ENCODE measurements at places on chromosomes 7 and 10.

DNA sequence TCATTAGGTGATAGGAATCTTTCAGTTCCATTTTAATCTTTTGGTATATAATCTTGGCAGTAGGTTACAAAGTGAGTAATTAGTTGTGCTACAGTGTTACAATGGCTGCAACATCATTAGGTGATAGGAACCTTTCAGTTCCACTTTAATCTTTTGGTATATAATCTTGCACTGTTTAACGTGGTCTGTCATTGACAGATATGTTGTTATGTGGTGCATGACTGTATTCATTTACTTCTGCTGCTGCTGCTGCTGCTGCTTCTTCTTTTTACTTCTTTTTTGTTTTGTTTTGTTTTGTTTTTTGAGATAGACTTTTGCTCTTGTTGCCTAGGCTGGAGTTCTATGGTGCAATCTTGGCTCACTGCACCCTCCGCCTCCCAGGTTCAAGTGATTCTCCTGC is 28.6 kb downstream of the ST7 start:
- no peak for DNase-seq

DNA sequence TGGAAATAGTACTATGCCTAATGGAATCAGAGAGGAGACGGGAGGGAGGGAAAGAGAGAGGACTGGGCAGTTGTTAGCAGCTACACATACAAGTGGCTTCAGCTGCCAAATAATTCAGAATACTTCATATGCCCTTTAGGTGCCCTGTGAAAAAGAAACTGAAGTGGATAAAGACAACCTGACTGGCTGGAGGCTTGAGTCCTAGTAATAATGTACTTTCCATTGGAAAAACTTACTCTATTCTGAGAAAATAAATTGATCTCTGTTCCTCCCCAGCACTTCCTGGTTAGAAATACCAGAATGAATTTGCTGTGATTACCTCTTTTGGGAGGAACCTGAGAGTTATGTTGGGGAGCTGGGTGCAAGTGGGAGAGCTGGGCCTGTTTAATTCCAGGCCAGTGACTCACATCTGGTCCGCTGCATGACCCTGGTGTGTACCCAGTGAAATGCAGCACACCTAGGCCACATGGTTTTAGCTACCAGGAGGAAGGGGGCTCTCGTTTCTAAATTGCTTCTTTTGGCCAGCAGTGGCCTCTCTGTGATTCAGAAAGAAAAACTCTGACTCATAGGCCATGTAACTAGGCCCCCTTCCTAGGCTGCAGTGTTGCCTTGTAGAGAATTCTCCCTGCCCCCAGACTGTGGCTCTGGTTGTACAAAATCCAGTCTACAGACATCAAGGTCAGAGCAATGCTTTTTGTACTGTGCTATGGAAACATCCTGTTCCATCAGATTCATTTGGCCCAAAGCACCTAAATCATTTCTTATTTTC is 6.5 kb downstream of the AGFG2 start:
- DNase-seq, result no peak

- no peak for DNase-seq
These were observed 157.0 kb downstream of the TPST1 start for GRCh38 chr7:66362136-66362535.

DNA sequence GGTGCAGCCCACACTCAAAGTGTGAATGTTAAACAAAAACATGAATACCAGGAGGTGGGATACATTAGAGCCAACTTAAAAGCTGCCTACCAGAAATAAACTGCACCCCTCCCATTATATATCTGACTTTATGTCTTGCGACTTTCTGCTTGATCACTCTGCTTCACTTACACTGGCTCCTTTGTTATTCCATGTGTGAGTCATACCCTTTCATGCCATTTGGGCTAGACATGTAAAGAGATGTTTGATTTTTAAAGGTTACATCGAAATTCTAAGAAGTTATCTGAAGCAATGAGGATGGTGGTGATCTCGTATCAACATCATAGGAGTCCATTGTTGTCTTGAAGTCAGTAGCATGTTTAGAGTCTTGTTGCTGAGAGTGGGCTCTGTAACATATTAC is 31.6 kb upstream of the ETV1 start:
- DNase-seq, result no peak

DNA sequence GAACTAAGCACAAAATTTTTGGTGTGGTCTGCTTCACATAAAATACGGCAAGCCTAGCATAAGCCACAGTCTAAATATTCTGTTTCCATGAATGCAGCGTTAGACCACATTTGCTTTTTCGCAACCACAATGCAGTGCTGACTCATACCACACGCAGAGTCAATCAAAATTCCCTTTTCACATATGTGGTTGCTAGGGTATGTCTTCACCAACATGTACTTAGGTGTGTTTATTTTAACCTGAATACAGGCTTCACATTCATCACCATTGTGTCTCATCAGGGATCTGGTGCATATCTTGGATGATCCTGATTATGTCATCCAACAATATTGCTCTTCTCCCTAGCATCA is 90.8 kb downstream of the CHN2 start:
- no peak for DNase-seq

- no peak for DNase-seq
These were observed 33.5 kb downstream of the DPY19L1 start for GRCh38 chr7:35003679-35004303.

GRCh38 chr10:130806426-130806825 is 505.1 kb downstream of the TCERG1L start:
- DNase-seq, result no peak

- no peak for DNase-seq
These were observed 705.5 kb downstream of the POM121L12 start for GRCh38 chr7:53740971-53741370.

DNA sequence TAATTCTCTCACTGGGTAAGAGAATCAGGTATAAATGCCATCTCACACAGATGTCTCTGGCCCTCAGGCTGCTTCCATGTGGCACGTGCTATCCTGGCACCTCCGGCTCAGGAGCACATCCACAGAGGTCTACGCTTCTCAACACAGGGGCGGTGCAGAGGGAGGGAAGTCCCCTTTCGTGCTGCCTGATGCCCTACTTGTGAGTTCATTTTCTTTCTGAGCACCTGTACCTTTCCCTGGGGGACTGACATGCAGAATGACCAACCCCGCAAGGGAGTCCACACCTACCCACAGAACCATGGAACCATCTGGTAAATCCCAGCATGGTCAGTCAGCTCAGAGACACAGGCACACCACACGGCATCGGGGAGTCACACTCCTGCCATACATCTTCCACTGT is 99.0 kb upstream of the SAMD8 start:
- DNase-seq, result no peak

GRCh38 chr10:61148451-61148850 is 204.5 kb upstream of the RHOBTB1 start:
- DNase-seq, result no peak

DNA sequence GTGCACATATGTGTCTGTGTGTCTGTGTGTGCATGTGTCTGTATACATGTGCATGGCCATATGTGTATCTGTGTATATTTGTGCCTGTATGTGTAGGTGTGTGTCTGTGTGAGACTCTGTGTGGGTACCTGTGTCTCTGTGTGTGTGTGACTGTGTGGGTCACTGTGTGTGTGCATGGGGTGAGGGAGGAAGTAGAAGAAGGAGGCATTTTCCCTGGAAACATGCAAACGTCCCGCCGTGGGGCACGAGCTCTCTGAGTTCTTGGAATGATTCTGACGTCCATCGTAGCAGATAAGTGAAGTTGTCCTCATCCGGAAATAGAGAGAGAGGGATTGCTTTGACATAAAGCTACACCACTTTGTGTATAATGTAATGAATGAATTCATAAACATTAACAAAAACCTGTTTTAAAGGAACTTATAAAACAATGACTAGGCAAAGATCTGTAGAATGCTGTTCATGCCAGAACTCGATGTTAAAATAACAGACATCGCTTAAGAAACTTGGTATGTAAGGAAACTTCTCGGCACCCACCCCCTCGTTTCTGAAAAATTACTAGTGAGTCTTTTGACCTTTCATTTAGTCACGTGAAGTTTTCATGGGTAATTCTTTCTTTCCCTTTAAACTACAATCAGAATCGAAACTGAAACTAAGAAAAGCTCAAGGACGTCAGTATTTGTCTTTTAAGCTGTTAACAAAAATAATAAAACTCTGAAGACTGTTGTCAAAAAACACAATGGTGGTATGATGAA is 43.6 kb upstream of the KLF6 start:
- DNase-seq, result peak; percentile 37

DNA sequence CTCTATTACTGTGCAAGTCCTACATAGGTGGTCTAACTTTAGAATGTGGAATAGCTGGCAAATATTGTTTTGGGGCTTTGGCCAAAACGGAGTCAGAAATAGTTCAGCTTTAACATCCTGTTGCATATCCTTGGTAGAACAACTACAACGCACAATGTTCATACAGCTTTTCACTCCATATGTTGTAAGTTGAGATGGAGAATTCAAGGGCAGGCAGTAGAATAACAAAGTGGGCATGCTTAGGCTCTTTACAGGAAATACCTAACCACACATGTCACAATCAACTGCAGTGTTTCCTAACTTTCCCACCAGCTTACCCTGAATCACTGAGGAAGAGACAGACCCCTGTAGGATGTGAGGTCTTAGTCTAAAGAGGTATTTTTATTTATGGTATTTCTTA is 122.3 kb downstream of the PPP1R3A start:
- no peak for DNase-seq

GRCh38 chr7:141748396-141748795 is 10.2 kb downstream of the SSBP1 start:
- DNase-seq, result no peak

DNA sequence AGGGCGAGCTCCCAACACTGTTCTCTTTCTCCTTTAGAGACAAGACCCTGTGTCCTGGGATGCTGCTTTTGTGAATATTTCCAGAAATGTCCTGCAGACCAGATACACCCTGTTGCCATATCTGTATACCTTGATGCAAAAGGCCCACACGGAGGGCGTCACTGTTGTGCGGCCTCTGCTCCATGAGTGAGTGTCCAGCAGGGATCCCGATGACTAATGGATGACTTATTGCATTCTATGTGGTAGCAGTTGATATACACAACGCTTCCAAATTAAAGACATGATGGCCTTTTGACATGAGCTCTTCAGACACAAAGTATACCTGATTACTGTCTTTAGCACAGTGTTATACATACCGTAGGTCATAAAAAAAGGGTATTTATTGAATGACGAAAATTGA is 45.0 kb upstream of the MGAM2 start:
- no peak for DNase-seq

DNA sequence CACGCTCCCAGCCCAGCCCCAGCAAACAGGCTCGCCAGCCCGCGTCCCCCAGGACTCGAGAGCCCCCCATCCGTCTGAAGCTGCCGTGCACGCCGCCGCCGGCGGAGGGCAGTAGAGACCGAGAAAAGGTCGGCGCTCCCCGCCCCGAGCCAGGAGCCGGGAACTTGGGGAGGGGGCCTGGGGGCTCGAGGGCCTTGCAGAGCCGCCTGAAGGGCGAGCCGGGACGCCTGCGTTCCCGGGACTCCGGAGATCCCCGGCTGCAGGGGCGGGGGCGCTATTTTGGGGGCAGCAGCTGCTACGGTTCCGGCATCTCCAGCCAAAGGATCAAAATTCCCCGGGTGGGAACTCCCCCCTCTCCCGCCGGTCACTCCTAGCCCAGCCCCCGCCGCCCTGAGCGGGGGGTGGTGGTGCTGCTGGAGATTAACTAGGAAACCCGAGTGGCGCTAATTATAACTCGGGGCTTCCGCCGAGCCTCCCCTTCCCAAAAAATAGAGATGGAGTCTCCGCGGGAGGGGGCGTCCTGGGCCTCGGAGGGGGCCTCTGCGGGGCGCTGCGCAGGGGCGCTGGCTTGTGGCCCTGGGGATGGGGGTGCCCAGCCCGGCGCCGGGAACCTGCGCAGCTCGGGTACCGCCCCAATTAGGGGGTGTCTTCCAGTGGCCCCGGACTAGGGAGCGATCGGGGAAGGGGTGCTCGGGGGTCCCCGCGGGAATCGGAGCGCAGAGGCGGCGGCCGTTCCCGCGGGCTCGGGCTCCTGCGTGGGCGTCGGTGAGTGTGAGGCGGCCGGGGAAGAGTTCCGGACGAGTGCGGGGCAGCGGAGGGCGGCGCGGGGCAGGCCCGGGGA is 608 bp downstream of the ACHE start:
- DNase-seq, result peak; percentile 21

- DNase-seq, result no peak
These were observed 15.2 kb upstream of the GALNTL5 start for GRCh38 chr7:151941009-151941408.

- no peak for DNase-seq
These were observed 97.3 kb downstream of the CCDC71L start for GRCh38 chr7:106563466-106564150.

DNA sequence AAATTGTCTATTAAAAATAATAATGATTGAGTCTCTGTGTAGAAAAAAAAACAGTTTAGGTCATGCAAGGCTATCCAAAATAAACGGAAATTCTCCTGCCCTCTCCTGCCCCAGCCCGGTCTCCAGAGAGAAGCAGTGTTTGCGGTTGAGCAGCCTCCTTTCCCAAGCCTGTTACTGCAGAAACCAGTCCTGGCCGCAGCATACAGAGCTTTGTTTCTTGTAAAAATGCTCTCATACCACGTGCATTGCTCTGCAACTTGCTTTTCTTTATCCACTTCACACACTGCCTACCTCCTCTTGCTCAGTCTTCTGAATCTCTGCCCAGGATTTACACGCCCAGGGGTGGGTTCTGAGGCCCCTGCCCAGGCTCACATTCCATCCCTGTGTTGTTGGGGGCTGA is 34.4 kb upstream of the CUL1 start:
- DNase-seq, result no peak

DNA sequence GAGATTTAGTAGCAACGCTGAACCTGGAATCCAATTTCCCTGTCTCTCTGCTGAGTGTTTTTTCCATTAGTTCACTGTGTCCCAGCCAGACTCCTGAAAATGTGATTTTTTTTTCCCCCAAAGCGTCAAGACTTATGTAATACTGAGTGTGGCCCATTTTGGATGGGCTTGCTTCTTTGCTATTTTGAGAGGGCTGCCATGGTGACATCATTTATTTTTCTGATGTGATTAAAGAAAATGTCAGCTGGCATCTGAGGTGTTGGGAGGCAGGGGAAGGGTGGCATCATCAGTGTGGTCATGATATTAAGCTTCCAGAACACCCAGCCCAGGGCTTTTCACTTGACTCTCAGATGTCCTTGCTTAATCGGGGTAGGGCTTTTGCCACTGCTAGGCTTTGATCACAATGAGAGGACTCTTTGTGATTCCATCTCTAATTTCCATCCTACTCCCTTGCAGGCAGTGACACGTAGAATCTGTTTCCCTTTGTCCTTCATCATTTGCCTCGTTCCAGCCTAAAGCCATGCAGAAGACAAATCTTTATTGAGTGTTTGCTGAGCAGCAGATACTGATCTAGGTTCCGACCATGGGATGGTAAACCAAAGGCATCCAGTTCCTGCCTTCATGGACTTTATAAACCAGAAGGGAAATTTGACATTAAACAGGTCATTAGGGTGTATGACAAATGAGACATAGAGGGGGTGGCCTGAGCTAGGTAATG is 7.4 kb downstream of the ZNF365 start:
- DNase-seq, result no peak

- DNase-seq, result no peak
These were observed 961.5 kb downstream of the PCDH15 start for GRCh38 chr10:53839440-53840039.

GRCh38 chr7:88566162-88566729 is 193.3 kb upstream of the ZNF804B start:
- DNase-seq, result no peak

- DNase-seq, result no peak
These were observed 57.0 kb downstream of the CALD1 start for GRCh38 chr7:134836447-134836846.
